ENCODE measurements at places on chromosomes 12 and 14.

GRCh38 chr12:1306817-1307216 lies 287.6 kb downstream of the FBXL14 start:
- no peak for DNase-seq

DNA sequence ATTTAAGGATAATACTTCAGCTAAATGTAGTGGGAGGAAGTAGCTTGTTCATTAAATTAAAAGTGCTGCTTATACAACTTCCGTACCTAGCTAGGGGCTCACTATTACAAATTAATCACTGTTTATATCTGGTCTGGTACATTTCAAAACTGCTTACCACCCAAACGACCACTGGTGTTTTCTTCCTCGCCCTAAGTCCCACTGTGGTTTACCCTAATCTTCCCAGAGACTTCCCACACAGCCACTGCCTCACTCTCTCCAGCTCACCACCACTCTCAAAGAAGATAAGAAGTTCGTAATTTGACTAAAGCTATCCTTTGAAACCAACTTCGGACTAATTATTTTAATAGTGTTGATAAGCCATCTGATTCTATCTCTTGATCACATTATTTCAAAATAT lies 62.6 kb downstream of the PLXNC1 start:
- no peak for DNase-seq

DNA sequence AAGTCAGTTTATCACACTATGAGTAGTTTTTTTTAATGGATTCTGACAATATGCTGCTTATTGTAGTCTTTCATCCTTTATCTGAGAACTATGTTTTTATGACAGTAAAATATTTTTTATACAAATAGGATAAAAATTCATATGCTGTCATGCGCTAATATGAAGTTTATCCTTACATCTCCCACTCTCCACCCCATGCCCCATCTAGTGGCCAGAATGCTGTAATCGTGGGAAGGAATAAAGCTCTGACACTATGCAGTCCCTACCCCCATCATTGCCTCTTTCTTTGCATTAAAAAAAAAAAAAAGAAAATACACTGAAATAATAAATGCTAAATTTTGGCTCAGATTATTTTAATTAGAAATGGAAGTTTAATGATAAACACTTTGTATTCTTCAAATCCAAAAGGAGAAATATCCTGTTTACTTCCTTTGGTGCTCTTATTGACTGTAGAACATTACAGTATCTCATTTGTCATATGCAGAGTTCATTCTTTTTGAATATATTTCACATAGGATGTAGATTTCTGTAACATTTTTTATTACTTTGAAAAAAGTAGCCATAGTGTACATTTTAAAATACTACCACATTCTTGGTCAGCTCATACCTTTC lies 145.9 kb upstream of the SLCO1C1 start:
- no peak for DNase-seq

DNA sequence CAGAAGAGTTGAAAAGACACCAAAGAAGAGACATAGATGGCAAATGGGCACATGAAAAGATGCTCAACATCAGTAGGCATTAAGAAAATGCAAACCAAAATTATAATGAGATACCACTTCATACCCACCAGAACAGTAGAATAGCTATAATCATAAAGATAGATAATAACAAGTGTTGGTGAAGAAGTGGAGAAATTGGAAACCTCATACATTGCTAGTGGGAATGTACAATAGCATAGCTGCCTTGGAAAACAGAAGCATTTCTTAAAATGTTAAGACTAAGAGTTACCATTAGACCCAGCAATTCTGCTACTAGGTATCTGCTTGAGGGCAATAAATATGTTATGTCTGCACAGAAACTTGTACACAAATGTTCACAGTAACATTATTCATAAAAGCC lies 78.8 kb downstream of the ACADS start:
- DNase-seq = no peak

- no peak for DNase-seq
Observed at GRCh38 chr14:95189367-95190132, 32.2 kb upstream of the DICER1 start.

DNA sequence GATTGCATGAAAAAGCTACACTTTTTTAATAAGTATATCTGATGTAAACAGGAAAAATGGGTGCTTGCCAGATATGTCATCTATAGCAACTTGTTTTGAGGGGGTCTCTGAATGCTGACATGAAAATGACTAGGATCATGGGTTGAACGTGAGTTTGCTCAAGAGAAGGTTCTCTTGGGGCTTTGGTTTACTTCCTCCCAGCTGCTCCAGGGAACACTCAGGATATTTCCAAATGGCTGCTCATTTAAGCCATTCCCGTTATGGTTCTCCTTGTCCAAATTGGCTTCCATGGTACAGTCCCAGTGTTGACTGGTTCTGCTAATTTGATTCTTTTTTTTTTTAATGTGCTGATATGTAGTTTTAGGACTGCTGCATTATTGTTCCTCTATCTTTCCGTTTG lies 118.3 kb downstream of the ETV6 start:
- no peak for DNase-seq

GRCh38 chr12:81517296-81517695 lies 241.9 kb downstream of the PPFIA2 start:
- DNase-seq = no peak

GRCh38 chr12:34526946-34527345 lies 504.6 kb downstream of the ALG10 start:
- DNase-seq = no peak

DNA sequence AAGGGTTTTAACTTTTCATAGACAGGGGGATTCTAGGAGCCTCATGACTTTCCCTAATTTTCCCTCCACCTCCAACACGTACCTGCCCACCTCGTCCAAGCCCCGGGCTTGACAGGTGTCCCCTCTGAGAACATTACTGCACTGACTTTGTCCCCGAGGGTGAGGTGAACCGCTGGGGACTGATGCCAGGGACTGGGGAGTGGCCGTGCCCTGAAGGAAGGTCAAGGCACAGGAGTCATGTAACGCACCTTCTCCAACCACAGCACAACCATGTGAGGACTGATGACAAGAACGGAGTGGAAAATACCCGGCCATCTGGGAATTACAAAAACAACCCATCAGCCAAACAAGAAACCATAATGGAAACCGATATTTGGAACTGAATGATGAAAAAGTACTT lies 214.7 kb upstream of the C14orf180 start:
- DNase-seq = no peak

DNA sequence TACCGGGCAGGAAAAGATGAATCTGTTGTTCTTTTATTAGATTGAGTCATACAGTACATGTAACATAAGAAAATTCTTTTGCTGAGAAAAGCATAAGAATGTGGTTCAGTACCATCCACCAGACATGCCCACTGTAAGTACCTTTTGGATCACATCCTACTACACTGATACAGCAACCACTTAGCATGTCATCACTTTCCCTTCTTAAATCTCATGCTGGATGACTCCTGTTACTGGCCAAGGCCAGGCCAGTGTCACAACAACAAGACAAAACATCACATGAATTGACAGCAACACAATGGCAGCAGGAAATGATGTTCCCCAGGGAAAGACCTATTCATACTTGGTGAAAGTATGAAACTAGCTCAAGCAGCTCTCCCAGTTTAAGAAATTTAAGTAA lies 46.4 kb downstream of the STXBP6 start:
- DNase-seq = no peak

GRCh38 chr12:108129017-108129812 lies at the start of gene WSCD2:
Gene WSCD2 (plus strand): TSS chr12:108129288. CDS start chr12:108195833, 66,545 bp downstream.
- DNase-seq = no peak

- no peak for DNase-seq
Observed at GRCh38 chr14:26597071-26597588, 703 bp downstream of the NOVA1 start.

GRCh38 chr12:97616946-97617345 lies 154.3 kb downstream of the RMST start:
- DNase-seq = no peak

GRCh38 chr14:55301437-55302121 lies 30.4 kb downstream of the FBXO34 start:
- no peak for DNase-seq
